ENCODE measurements at places on chromosomes 7 and 10.

DNA sequence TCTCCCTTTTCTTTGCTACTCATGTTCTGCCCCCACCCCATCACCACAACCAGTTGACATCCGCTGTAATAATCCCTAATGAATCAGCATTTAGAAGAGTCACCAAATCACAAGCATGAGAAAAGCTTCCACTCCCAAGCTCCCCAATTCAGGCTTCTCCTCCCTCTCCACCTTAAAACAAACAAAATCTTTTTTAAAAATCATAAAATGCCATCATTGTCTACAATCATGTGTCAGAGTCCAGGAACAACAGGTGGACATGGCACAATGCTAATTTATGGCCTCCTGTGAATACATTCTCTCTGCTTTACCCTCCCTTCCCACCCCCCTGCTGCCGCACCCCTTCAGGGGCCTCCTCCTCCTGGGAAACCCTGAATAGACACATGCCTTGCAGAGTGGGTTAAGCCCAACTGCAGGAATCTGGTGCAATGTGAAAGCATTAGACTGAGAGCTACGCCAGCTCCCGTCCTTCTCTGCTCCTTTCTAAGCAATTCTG is 3.7 kb downstream of the LRRC4 start:
- no peak for DNase-seq

DNA sequence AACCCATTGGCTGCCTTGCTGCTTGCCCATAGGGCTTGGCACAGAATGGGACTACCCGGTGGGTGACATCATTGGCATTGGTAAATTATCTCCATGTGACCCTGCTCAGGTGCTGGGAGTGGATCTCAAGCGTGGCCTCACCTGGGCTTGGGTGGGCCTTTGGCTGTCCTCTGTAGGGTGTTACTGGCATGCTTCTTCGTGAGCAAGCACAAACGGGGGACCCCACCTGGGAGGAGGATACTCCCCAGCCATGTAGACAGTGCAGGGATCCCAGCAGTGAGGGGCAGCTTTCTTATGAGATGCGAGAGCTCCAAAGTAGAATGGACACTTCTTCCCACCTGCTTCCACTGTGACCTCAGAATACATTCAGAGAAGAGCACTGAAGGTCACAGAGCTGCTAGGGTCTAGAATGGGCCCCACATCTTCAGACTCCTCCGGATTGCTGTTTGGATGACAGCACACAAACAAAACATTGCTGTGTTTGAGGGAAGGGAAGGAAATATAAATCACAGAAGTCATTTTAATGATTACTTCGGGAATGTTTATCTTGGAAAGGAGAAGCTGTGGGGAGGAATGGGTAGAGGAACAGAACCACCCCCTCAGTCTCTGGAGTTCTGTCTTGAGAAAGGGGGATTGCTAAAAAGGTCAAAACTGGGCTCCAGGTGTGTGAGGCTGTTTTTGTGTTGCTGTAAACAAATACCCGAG is 75.9 kb downstream of the SH2D4B start:
- no peak for DNase-seq

- no peak for DNase-seq
Observed at GRCh38 chr10:34475274-34475646, 339.8 kb downstream of the PARD3 start.

GRCh38 chr7:116188-116981 is 76.0 kb upstream of the FAM20C start:
- DNase-seq = no peak

Measured in posterior cingulate gyrus (tissue), 11 donors.